Posterior vena cava (tissue), 2 donors: ENCODE measurements at places on chromosomes 3 and 15. TPM values are rescaled to one million over a fixed set of nuclear protein-coding genes. Genes with fewer than 3 reads are reported as not detected.

The LMAN1L gene
- total RNA-seq: not detected

The PML gene
- 50.7 TPM for total RNA-seq

The CYP19A1 gene
- 1.8 TPM for total RNA-seq

- no peak for DNase-seq
These were observed 64.1 kb upstream of the HEG1 start for GRCh38 chr3:125119752-125120378.

DNA sequence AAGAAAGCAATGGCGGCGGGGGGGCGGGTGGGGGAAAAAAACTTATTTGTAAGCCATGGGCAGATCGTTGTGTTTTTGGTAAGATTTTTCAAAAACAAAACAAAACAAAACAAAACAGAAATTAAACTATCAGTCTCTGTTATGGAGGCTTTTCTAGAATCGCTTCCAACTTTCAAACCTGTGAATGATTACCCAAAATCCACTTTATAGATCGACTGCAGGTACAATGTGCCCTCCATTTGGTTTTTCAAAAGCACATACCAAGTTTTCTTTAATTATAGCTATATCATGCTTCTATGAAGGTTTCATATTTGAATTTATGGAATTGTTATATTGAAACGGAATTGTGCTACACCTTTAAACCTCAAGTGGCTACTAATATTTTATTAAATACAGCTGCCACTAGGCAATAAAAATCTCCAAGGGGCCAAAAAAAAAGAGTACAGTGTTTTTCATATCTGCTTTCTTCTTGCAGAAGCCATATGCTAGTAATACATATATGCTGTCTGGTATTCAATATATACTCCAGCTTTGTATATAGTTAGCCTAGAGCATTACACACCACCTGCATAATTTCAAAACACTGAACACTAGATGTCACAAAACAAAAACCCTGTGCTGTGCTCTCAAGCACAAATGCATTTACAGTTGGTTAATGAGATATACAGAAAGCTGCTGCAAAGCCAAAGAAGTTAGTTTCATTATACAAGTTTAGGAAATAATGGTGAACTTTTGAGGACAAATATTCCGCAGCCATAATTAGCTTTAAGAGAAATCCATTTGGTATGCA, 683.8 kb upstream of the NR2F2 start:
- no peak for DNase-seq

- no peak for DNase-seq
These were observed at the start of gene GCNT3 for GRCh38 chr15:59611276-59612260. TSS of gene GCNT3 (plus strand) at chr15:59611783. CDS start at chr15:59618239, 6,456 bp downstream.

DNA sequence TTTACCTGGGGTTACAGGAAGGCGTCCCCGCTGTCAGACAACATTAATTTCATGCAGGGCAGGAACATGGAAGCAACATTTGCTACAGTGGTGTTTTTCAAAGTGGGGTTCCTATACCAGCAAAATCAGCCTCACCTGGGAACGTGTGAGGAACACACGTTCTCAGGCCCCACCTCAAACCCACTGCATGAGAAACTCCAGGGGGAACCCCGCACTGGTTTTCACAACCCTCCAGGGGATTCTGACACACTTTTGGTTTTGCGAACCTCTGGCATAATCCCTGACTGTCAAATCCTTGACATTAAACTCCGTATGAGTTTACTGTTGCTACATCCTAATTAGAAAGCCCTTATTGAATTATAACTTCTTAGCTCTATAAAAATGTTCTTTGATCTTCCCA, 127.7 kb downstream of the LRRK1 start:
- peak; percentile 36 for DNase-seq

GRCh38 chr15:27843146-27843545, 256.0 kb downstream of the OCA2 start:
- DNase-seq: no peak
